ENCODE measurements at places on chromosomes 3 and 15.

DNA sequence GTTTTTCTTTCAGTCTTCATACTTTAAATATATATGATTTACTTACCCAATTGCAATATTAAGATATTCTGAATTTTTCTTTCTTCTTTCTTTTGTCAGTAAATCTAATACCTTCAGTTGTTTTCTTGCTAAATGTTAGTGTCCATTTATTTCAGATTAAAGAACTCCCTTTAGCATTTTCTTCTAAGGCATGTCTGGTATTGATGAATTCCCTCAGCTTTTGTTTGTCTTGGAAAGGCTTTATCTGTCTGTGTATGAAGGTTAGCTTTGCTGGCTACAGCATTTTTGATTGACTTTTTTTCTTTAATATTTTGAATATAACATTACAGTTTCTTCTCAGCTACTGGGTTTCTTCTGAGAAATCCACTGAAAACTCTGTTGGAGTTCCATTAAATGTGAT lies 64.0 kb upstream of the PLSCR4 start:
- DNase-seq: no peak

DNA sequence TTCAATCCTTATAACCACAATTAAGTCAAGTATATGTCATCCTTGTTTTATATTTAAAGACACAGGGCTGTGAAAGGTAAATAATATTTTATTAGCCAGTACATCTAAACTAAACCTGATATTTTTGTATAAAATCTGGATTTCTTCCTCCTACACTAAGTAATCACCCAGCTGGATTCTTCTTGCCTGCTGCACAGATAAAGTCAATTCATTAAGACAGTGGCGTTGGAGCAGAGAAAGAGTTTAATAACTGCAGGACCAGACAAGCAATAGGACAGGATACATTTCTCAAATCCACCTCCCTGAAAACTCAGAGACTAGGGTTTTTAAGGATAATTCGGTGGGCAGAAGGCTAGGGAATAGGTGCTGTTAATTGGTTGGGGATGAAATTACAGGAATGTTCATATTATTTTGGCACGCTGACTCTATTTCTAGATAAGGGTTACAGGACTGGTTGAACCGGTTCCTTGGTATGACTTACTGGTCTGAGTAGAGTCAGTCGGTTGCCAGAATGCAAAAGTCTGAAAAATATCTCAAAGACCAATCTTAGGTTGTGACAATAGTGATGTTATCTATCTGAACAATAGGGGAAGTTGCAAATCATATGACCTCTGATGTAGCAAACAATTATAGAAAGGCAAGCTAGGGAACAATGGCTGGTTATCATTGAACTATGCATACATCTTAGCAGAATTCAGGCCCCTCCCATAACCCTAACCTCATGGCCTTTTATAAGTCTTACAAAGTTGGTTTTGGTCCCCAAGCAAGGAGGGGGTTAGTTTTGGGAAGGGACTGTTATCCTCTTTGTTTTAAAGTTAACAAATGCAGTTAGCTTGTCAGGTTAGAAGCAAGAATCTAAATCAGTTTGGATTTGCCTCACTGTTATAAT lies 244.8 kb downstream of the ALCAM start:
- no peak for DNase-seq

- no peak for DNase-seq
These were observed 384.7 kb downstream of the EDEM1 start for GRCh38 chr3:5572168-5572567.

DNA sequence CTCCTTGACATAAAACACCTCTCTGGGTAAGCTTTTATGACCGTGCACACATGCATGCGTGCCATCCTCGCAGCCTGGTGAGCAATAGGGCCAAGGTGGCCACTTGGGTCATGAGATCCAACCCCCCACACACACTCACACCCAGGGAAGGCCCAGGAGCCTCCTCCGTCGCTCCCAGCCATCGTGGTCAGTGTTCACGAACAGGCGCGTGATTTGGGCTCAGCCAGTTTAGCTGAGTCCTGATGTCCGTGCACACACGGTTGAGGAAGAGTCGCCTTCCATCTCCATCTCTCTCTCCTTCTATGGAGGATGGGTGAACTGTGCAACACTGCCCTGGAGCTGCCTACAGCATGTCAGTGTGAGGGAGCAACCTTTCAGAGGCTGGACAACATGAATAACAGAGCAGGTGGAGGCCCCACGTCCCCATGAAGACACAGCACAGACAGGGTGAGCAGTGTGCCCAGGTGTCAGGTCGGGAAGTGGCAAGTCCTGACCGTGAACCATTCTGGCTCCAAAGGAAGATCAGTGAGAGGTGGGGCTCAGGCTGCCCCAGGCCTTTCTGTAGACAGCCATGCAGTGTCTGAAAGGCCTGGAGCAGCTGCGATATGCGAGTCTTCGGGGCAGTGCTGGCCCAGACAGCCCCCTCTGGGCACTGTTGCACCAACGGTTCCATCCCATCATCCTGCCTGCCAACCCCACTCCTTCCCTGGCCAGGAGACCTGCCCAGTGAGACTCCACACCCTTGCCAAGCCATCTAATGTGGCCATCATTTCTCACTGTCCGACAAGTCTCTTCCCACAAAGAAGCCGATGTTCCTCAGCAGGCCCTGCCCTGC lies 253.4 kb downstream of the OCA2 start:
- no peak for DNase-seq

GRCh38 chr15:39597751-39598185 lies 16.9 kb downstream of the THBS1 start:
- DNase-seq: no peak
